Liver (tissue), 10 donors: ENCODE measurements at places on chromosomes 5 and 9. TPM values are rescaled to one million over a fixed set of nuclear protein-coding genes. Genes with fewer than 3 reads are reported as not detected.

LRRC70 gene
- 2.3 TPM for total RNA-seq

CARTPT gene
- not detected for total RNA-seq

UQCRQ gene
- total RNA-seq: 103 TPM

PLPP7 gene
- total RNA-seq: 0.51 TPM

RANBP3L gene
- 0.33 TPM for total RNA-seq

COL5A1 gene
- total RNA-seq: 15.6 TPM

SEPTIN8 gene
- 16.5 TPM for total RNA-seq

AQP7 gene
- 4.8 TPM for total RNA-seq

DNA sequence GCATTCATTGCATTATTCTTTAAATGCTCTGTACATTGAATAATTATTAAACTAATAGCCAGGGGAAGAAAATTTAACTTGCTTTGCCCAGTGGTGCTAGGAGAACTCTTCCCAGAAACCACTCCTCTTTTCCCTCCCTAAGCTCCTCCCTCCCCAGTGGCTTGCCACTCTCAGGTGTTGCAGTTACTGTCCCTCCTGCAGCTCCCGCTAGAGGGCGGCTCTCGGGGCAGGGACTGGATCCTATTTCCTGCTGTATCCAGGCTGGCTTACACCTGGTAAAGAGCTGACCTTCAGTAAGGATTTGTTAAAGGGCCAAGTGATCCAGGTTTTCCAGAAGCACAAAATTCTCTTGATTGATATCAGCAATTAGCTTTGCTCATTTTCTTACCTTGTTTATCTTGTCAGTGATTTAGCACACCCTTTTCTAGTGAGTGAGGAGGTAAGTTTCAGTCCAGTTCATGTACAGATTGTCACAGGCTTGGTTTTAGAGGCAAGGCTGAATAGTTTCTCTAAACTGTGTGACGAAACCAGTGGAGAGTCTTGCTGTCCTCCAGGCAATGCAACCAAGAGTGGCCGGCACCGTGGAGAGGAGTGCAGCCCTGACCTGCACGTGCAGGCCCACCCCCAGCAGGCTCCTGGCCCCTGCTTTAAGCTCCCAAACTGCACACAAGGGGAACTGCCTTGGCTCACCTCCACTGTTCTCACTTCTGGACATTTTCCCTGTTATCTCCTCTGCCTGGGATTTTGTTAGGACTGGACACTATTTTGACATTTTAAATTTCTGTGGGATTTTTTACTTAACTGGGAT, 423.8 kb downstream of the SPOCK1 start:
- DNase-seq: peak; percentile 39

DNA sequence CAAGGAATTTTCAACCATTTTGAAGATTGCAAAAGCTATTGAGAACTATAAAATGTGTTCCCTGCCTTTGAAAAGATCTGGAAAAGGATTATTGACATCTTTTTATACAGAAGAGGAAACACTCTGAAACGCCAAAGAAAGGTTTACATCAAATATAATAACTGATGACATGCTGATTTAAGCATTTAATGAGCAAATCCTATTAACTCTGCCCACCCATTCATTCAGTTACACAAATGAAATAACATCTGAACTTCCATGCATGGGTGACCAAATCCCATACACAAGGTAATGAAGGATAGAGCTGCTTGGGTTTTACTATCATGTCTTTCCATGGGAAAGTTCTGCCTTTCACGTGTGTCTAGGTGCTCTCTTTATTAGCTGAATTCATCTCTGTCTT, 589.4 kb upstream of the WWC1 start:
- no peak for DNase-seq

GRCh38 chr5:63398346-63398745, 563.9 kb downstream of the HTR1A start:
- DNase-seq: no peak

GRCh38 chr9:28934111-28934510, 1360.8 kb upstream of the C9orf72 start:
- DNase-seq: no peak

DNA sequence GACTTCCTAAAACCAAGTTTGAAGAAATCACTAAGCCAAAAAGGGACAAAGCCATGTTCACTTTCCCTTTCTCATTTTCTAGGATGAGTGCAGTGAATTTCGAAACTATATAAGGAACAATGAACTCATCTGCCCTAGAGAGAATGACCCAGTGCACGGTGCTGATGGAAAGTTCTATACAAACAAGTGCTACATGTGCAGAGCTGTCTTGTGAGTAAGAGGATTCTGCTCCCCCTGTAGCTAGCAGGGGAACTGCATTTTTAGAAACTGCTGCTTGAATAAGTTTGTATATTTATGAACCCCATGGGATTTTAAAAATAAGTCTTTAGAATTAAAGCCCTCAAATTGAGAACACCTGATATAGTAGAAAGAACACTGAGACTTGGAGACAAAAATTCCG, 42.7 kb upstream of the SPINK14 start:
- DNase-seq: no peak

GRCh38 chr5:35212122-35212982, 17.9 kb downstream of the PRLR start:
- no peak for DNase-seq

DNA sequence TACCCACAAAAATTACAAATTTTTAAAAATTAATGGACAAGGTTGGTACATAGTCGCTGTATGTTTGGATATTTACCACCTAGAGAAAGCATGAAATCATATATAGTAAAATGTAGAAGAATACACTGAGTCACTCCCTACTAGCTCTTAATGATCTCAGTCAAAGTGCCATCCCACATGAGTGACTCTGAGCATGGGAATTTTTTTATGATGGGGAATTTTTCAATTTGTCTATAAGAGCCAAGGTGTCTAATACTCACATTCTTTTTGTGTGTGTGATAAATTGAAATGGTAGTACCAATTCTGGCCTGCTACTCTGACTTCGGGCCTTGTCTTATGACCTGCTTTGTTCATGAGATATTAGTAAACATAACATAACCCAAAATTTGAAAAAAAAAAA, 483.2 kb downstream of the CDH10 start:
- no peak for DNase-seq

- no peak for DNase-seq
Measured at GRCh38 chr5:156201788-156202403, 125.1 kb upstream of the SGCD start.

GRCh38 chr5:72042097-72042496, 65.2 kb upstream of the MAP1B start:
- no peak for DNase-seq

DNA sequence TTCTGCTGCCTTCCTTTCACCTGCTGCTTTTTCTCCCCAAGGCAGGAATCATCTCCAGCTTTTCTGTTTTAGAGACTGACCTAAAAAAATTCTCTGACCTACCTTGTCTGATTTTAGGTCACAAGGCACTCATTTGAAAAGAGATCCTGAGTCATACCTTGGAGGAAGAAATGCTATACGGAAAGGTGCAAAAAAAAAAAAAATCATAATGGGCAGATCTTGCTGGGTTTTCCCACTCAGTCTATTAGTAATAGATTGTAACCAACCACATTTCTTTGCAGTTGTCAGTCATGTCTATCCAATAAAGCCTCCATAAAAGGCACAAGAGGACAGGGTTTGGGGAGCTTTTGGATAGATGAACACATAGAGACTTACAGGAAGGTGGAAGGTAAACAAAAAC, 70.0 kb downstream of the MTREX start:
- DNase-seq: no peak

GRCh38 chr9:36470643-36471290, 70.7 kb upstream of the RNF38 start:
- DNase-seq: no peak
